ENCODE measurements at places on chromosomes 5 and 9.

DNA sequence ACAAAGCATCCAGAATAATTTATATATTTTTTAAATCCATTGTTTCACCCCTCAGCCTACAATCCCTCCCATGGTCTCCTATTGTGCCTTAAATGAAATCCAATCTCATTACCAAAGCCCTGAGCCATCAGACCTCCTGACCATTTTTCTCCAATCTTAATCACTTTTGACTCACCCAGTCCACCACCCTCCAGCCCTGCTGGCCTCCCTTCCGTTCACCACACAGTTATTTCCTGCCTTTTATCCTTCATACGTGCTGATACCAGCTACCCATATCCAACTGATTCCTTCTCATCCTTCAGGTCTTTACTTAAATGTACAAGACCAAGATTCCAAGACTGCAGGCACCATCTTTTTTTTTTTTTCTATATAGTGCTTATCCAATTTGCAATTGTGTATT, 1026.7 kb upstream of the DMAC1 start:
- H3K36me3 ChIP-seq, result no peaks in the 10 kb centered on the region
- no peaks in the 10 kb centered on the region for H3K4me1 ChIP-seq
- H3K27ac ChIP-seq, result no peak overlapping the region
- no peak for DNase-seq

- no peak for DNase-seq
- H3K27me3 ChIP-seq, result no peaks in the 10 kb centered on the region
- H3K4me3 ChIP-seq, result no peak overlapping the region
- H3K27ac ChIP-seq, result no peak overlapping the region
- H3K36me3 ChIP-seq, result no peaks in the 10 kb centered on the region
- H3K4me1 ChIP-seq, result peaks cover 6% of the 10 kb centered on the region
These were observed 213.0 kb downstream of the SMARCA2 start for GRCh38 chr9:2228132-2228531.

DNA sequence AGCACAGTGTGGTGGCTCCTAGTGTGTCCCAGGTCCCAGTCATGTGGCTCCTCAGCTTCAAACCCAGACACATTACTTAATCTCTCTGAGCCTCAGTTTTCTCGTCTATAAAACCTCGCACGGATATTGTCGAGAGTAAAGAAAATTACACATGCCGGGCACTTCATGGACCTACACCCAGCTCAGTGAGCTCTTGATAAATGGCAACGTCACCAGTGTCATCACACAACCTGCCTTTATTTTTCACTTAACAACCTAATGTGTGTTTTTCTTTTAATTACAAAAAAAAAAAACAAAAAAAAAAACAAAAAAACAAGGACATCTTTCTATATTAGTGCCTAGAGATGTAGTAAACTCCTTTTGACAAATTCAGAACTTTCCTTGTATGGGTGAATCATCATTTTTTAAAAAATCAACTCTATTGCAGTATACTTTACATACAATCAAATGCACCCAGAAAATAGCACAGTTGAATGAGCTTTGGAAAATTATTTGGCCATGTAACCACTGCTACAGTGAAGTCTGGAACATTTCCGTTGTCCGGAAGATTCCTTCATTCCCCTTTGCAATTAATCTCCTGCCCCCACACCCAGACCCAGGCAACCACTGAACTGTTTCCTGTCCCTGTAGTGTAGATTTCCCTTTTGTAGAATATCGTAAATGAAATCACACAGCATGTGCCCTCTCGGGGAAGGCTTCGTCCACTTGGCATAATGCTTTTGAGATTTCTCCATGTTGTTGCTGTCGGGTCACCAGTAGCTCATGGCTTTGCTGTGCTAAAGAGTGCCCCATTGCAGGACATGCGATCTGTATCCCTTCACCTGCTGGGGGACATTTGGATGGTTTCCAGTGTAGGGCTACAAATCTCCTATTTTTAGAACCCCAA, 100.4 kb upstream of the LARP1 start:
- peak overlapping the region; percentile 34 for H3K4me3 ChIP-seq
- H3K27me3 ChIP-seq, result no peaks in the 10 kb centered on the region
- H3K36me3 ChIP-seq, result no peaks in the 10 kb centered on the region
- H3K4me1 ChIP-seq, result peaks cover 4% of the 10 kb centered on the region

GRCh38 chr9:90053027-90053426, 448.2 kb downstream of the GADD45G start:
- DNase-seq, result no peak
- no peaks in the 10 kb centered on the region for H3K36me3 ChIP-seq
- H3K4me3 ChIP-seq, result no peak overlapping the region
- no peaks in the 10 kb centered on the region for H3K4me1 ChIP-seq
- H3K27me3 ChIP-seq, result no peaks in the 10 kb centered on the region

DNA sequence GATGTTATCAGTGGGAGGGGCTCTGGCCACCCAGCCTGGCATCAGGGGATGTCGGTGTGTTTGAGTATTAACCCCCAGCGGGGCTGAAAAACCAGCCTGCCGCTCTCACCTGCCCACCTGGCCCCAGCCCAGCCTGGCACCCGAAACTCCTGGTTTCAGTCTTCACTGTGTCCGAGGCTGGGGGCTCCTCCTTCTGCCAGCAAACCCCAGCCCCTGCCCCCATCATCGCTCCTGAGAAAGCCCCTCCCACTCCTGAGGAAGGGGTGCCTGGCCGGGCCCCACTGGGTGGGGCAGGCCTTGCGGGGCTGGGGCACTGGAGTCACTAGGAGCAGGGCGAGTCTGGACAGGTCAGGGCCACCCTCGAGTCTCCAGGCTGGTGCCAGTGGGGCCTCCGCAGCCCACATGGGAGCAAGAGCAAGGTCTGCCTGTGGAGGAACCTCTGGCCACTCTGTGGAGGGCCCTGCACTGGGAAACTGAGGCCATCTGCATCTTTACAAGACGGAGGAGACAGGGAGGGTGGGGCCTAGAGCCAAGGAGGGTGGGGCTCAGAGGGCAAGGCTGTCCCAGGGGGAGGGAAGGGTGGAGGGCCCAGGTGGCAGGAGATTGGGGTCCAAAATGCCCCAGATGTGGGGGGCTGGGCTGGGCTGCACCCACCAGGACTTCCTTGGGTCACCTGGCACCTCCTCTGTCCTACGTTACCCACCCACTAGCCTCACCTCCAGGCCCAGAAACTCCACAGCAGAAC, 51.5 kb upstream of the NOTCH1 start:
- H3K4me3 ChIP-seq, result no peak overlapping the region
- peaks cover 5% of the 10 kb centered on the region for H3K4me1 ChIP-seq
- no peaks in the 10 kb centered on the region for H3K27me3 ChIP-seq
- DNase-seq, result no peak
- H3K36me3 ChIP-seq, result no peaks in the 10 kb centered on the region

- DNase-seq, result no peak
- peaks cover 4% of the 10 kb centered on the region for H3K36me3 ChIP-seq
- H3K27me3 ChIP-seq, result no peaks in the 10 kb centered on the region
- no peak overlapping the region for H3K4me3 ChIP-seq
- H3K4me1 ChIP-seq, result no peaks in the 10 kb centered on the region
These were observed 62.8 kb downstream of the CDC14B start for GRCh38 chr9:96556701-96557461.

- no peaks in the 10 kb centered on the region for H3K4me1 ChIP-seq
- DNase-seq, result no peak
- no peaks in the 10 kb centered on the region for H3K27me3 ChIP-seq
- no peak overlapping the region for H3K4me3 ChIP-seq
- no peaks in the 10 kb centered on the region for H3K36me3 ChIP-seq
These were observed 47.1 kb downstream of the IZUMO3 start for GRCh38 chr9:24498632-24499031.

DNA sequence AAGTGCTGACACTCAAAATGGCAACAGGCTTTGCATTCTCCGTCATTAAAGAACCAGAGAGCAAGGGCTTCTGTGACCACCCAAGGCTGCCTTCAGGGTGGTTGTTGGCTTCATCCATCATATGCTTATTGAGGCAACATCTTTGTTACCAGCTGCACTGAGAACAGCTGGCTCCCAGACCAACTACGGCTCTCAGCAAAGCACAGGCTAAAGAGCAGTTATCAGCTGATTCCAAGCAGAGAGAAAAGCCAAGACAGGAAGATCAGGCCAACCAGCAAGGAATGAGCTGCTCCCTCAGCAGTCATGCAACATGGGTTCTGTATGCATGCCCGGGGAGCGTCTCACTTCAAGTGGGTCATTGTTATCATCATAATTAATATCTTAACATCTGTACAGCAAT, 358.9 kb downstream of the ACTL7B start:
- H3K4me3 ChIP-seq, result no peak overlapping the region
- H3K27me3 ChIP-seq, result no peaks in the 10 kb centered on the region
- H3K4me1 ChIP-seq, result no peaks in the 10 kb centered on the region

Data from sigmoid colon (tissue), 7 donors.